ENCODE measurements at places on chromosomes 3 and 15.
A peak's percentile ranks its signal among the peaks of the same experiment; 100 is the strongest.

- DNase-seq: peak; percentile 34
Observed at GRCh38 chr15:23420806-23421575, 26.1 kb downstream of the GOLGA6L2 start.

DNA sequence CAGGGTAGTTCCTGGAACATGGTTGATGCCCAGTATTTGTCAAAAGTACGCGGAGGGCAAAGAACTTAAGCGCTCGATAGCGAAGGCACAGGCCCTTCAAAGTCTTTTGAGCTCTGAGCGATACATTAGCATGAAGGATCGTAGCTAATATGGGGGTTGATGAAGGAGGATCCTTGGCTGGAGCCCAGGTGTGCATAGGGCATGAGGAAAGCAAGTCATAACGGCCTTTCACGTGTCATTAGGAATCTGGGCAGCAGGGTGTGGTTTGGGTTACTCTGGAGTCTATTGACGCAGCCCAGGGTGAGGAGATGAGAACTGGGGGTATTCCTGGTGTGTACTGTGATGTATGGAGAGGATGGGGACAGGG lies 31.7 kb downstream of the SPINK8 start:
- DNase-seq: peak; percentile 36

GRCh38 chr3:124904835-124905492 lies 17.8 kb upstream of the ITGB5 start:
- DNase-seq: no peak

- peak; percentile 80 for DNase-seq
Observed at GRCh38 chr3:59749291-59749690, 699.5 kb upstream of the CFAP20DC start.

DNA sequence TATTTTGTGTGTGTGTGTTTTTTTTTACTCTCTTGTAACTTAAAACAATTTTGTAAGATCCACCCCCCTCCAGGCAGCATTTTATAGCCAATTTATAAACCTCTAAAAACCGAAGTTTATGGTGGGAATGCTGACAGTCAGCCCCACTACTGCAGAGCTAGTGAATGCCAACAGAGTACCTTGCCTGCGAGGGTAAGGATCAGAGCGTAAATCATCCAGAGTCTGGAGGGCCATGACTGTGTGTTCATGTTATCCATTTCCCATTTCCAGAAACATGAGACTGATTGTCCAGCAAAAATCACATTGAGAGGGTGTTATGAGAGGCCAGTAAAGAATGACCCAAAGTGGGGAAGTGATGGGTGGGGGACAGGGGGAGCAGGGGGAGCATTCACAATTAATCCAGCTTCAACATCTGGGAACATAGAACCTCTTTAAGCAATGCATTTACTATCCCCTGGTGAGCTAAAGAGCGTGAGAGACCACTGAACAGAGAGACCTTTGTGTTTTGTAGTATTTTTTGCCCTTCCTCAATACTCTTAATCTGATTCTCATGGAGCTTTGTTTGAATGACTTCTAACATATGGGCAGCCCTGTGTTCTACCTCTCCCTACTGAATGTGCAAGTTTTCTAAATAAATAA lies 464.5 kb downstream of the RBMS3 start:
- no peak for DNase-seq

DNA sequence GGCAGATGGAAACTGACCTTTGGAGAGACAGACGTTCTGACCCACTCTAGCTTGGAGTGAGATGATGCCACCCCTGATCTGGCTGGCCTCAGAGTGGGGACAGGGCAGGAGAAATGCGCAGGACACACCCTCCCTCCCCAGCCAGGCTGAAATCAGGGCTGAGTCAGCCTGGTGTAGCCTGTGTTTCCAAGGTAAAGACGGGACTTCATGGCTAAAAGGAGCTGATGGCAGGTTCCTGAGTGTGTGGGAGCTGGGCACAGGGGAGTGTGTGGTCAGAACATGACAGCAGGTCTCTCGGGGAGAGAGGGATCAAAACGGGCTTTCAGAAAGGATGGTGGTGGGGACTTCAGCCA lies 14.6 kb upstream of the POLG start:
- no peak for DNase-seq

DNA sequence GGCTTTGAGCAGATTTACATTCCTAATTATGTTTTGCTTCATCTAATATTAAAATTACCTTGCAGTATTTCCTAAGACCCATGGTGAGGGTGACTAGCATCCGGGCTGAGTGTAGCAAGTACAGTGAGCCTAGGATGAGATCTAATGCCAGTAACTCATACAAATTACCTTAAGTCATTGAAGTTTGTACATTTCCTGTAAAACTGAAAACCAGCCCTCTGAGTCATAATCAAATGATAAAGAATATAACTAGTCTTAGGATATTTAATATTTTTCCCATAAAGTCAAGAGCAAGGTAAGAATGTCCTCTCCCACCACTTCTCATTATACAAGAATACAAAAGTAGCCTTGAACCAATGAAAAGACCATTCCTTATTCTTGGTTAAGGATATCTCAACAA lies 54.8 kb upstream of the CHRM5 start:
- DNase-seq: no peak

DNA sequence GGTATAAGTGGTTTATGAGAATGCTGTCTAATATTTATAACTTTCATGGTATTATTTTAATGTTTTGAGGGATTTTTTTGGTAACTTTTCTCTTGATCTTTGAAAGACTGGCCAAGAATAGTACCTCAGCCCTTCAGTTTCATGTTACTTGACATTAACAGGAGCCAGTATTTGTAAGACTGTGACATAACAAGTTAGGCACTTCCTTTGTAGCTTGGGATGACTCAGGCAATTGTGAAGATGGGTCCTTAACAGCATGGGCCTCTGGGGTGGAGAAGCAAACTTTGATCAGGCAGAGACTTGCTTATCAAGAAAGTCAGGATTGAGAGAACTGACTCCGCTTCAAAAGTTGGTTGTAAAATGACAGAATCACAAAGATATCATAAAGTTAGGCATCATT lies 9.5 kb downstream of the LRRC49 start:
- peak; percentile 81 for DNase-seq

- no peak for DNase-seq
Observed at GRCh38 chr15:75927601-75928000, 23.9 kb downstream of the FBXO22 start.

DNA sequence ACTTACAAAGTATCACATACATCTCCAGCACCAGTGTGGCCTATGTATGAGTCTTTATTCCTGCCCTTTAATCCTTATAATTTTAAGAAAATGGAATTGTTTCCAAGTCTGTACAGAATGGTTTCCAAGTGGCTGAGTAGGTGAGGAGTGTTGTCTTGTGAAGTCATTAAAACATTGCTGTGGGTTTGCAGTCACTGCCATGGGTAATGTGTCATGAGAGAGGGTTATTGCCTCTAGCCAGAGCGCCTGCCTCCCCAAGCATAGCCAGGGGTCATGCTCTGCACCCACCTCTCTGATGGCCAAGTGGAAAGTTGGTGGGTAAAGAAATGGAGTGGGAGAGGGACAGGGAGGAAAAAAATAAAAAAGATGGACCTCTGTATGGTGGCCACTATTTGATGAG lies 25.3 kb downstream of the TRAK1 start:
- DNase-seq: no peak

DNA sequence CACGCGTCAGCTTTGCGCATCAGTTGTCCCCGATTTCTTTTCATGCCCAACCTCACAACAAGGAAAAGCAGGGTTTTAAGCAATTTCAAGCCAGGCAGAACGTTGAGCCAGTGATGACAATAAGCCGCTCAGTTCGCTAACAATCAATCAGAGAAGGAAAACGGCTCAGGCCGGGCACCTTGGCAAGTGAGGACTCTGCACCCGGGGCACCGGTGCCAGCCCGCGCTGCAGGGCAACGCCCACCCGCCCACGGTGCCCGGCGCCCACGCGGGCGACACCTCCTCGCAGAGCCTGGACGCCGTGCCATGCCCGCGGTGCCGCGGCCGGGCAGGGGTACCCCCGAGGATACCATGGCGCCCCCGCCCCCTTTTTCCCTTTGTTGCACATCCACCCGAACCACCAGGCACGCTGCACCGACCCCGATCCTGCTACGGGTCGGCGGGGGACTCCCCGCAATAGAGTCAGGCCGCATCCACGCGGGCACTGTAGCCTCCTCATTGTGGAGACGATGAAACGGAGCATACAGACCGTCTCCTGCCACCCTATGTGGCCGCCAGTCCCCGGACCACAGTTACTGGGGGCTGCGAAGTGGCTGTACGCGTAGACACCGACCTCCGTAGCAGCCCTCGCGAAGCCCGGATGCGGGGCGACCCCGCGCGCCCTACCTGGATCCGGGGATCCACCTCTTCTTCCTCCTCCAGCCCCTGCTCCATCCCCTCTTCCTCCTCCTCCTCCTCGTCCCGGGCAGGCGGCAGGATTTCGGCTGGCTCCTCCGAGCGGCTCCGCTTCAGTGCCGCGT lies 581 bp downstream of the SH3BP5 start:
- DNase-seq: no peak

GRCh38 chr15:101104141-101104540 lies 147.7 kb downstream of the CHSY1 start:
- no peak for DNase-seq

GRCh38 chr3:150653110-150653561 lies 50.0 kb downstream of the SELENOT start:
- DNase-seq: no peak

- DNase-seq: peak; percentile 34
Observed at GRCh38 chr15:29685156-29686078, 136.9 kb downstream of the TJP1 start.

GRCh38 chr3:188296761-188297612 lies 143.0 kb downstream of the LPP start:
- peak; percentile 83 for DNase-seq

GRCh38 chr3:88142094-88142624 lies 7.6 kb upstream of the C3orf38 start:
- DNase-seq: peak; percentile 47

- peak; percentile 47 for DNase-seq
Observed at GRCh38 chr3:158672215-158673176, at the start of gene LXN. Gene LXN, minus strand, starts transcription at chr3:158672648. Its CDS starts 170 bp downstream, at chr3:158672478.

DNA sequence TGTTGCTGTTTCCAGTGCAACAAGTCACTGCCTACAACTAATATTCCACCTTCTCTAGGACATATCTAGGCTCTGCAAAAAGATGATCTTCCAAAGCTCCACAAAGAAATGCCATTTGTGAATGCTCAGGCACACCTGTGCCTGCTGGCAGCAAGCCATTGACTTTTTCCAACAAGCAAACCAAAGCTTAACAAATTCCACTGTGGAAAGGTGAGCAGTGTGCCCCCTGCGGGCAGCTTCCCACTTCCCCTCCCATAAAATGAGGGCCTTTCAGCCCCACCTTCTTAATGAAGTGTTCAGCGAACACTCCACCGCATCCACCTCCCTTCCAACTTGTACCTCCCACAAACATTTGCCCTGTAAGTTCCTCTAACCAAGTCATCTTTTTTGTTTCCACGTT lies 157.5 kb upstream of the SLC24A5 start:
- no peak for DNase-seq

- peak; percentile 56 for DNase-seq
Observed at GRCh38 chr15:70714565-70714964, 48.8 kb downstream of the UACA start.

DNA sequence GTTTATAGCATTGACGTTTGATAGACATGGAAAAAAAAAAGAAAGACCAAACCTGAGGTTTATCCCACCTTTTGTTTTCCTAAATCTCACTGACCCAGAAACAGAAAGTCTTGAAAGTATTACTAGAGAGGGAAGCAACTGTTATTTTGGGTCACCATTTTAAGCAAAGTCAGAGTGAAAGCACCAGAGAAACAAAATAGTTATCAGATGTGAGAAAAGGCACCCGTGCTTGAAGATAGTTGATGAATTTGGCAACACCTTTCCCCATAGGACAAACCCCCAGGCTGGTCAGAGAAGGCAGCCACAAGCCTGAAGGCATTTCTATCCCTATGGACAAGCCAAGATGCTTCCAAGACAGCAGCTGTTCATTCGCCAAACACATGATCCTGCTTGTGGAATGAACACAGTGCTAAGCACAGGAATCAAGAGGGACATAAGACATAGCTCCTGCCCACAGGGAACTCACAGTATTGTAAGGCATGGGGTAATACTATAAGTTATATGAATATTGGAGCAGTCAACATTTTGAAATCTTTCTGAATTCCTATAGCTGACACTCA lies 170.9 kb downstream of the ERC2 start:
- DNase-seq: no peak

DNA sequence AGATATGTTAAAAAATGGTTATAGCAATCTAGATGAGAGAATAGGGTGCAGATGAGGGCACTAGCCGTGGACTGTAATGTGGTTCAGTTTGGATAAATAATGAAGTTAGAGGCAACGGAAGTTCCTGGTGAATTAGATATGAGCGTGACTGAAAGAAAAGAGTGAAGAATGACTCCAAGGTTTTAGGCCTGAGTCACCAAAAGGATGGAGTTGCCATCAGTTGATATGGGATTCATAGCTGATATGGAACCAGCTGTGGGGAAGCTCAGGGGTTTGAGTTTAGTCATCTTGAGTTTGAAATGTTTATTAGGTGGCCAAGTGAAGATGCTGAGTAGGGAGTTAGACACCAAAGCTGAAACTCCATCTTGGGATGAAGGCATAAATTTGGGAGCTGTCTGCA lies 66.2 kb downstream of the SSR3 start:
- peak; percentile 35 for DNase-seq

DNA sequence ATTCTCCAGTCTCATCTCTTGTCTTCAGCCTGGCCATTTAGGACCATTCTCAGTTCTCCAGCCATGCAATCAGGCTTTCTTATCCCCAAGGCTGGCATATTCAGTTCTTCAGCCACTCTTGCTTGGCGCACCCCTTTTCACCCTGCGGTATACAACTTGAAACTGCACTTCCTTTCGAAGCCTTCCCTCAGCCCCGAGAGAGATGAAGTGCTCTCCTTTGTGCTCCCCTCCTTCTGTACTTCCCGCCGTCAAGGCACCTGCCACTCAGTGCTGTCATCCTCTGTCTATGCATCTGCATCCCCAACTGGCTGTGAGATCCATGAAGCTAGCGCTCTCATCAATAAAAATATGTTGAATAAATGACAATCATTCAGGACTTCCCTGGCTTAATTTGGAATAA lies 45.7 kb downstream of the MORC1 start:
- no peak for DNase-seq

DNA sequence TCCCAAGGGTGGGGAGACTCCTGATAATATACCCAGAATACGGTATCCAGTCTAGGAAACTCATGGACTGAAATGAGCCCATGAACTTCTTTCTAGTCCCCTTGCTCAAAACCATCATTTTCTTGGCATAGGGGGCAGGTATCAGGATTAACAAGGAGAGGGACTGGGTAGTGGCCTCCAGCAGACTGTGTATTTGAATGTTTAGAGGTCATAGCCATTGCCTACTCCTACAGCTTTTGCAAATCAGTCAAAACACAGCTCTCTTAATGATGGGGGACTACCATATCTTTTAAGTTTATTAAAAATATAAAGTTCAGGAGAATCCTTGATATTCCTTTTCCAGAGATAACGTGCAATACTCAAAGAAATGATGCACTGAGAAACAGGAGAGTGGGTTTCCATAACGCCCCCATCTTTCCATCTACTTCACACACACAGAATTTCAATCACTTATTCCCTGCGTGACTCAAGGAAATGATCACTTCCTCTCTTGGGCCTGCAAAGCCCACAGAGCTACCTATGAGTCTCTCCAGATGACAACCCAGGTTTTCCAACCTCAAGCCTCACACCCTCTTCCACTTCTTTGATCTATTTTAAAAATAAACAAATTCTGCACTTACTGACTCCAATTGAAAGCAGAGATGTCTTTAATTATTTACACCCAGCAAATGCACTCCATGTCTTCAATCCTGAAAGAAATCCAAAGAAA lies 584.0 kb upstream of the LMCD1 start:
- DNase-seq: no peak
